ENCODE measurements at places on chromosomes 12 and 14. TPM values are rescaled to one million over a fixed set of nuclear protein-coding genes. Genes with fewer than 3 reads are reported as not detected.

Gene CD27
- 0.09 TPM for total RNA-seq

Gene VRTN
- total RNA-seq: not detected

Gene CPSF2
- 36.0 TPM for total RNA-seq

Gene TPH2
- total RNA-seq: not detected

Gene CPNE6
- not detected for total RNA-seq

Gene RD3L
- not detected for total RNA-seq

Data from endothelial cell of coronary artery (primary cell).